RPMI7951 (cell line): ENCODE measurements at places on chromosomes 3 and 15.

GRCh38 chr3:127717357-127718244 lies 44.8 kb downstream of the ABTB1 start:
- no peak for DNase-seq

DNA sequence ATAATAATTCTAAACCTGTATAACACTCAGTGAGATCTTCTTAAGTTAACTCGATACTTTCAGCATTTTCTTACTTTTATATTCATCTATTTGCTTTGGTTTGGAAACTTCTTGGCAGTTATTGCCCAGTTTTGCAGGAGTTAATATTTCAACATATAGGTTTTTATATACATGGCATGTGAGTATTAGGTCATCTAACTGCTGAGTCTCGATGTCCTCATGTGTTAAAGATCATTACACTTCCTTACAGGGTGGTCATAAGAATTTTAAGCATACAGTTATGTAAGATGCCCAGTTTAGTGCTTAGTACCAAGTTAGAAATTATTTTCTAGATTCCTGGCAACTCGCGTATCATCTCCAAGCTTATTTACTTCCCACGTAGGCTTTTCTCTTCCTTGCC lies 62.9 kb downstream of the TMEM39A start:
- DNase-seq, result no peak

- DNase-seq, result no peak
Measured at GRCh38 chr3:122014741-122015140, 7.3 kb downstream of the ILDR1 start.

DNA sequence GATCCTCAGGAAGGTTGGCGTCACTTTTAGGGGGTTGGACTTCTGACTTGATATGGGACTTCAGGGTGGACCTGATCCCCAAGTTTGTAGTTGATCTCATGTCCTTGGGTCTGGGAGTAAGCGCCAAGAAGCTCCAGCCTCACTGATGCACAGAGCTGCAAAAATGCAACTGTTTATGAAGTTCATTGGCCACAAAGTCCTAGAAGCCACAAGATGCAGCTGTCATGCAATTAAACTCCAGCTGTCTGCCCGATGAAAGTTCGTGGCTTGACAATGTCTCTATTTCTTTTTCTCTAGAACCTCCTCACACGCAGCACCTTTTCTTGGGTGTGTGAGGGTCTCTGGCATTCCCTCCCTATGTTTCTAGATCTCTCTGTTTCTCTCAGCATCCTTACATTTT lies 9.2 kb upstream of the ACAN start:
- no peak for DNase-seq

GRCh38 chr3:152395764-152396163 lies 127.0 kb downstream of the MBNL1 start:
- DNase-seq, result no peak
